Fibroblast of lung (primary cell): ENCODE measurements at places on chromosomes 6 and 20. TPM values are rescaled to one million over a fixed set of nuclear protein-coding genes. Genes with fewer than 3 reads are reported as not detected.

ISM1 gene
- 0.17 and 0.26 TPM in 2 replicates for total RNA-seq

SAMD10 gene
- 0.77 and 0.99 TPM in 2 replicates for total RNA-seq

TRIM15 gene
- total RNA-seq: not detected in 2 replicates

SLC22A2 gene
- not detected in 2 replicates for total RNA-seq

BPHL gene
- total RNA-seq: 15.2 and 20.6 TPM in 2 replicates

IPCEF1 gene
- total RNA-seq: 0.26 and 0.33 TPM in 2 replicates

SPAG4 gene
- 6.6 and 8.5 TPM in 2 replicates for total RNA-seq

ULBP2 gene
- total RNA-seq: 1.0 and 1.8 TPM in 2 replicates

TTK gene
- 0.51 and 6.1 TPM in 2 replicates for total RNA-seq
